Activated naive CD8-positive, alpha-beta T cell treated with anti-CD3 and anti-CD28 coated beads for 36 hours (primary cell): ENCODE measurements at places on chromosomes 12 and 14.

- DNase-seq: peak; percentile 2
Observed at GRCh38 chr14:28608851-28609828, 157.4 kb upstream of the FOXG1 start.

- no peak for DNase-seq
Observed at GRCh38 chr14:68675233-68675577, 117.7 kb downstream of the ZFP36L1 start.

DNA sequence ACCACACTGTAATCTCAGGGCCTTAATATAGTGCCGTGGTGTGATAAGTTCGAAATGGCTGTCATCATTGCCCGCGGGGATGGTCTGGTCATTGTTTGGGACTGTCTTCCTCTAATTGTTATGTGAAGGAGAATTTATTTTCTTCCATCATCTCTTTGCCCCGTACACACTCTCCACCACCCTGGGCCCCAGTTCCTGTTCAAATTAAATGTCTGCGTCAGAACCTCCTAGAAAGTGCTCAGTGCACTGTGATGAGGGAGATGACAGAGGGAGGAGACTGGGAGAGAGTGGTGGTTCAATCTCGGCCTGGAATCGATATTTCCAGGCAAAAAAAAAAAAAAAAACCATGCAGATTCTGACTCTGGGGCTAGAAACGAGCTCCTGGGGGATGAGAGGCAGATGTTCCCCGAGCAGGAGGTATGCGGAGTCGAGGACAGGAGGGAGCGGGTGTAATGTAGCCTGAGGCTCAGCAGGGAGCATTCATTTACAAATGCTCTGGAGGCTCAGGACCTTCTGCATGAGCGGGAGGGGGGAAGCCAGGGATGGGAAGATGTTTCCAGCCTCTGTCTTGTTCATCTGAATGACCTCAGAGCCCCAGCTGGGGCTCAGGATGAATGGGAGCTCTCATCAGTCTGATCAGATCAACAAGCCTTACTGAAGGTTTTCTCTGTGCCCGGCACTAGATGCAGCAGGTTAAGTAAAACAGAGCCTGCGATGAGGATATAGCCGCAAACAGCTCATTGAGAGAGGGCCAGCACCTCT, 219.5 kb downstream of the TBX5 start:
- no peak for DNase-seq

- DNase-seq: no peak
Observed at GRCh38 chr12:107612508-107612907, 73.1 kb upstream of the PWP1 start.

DNA sequence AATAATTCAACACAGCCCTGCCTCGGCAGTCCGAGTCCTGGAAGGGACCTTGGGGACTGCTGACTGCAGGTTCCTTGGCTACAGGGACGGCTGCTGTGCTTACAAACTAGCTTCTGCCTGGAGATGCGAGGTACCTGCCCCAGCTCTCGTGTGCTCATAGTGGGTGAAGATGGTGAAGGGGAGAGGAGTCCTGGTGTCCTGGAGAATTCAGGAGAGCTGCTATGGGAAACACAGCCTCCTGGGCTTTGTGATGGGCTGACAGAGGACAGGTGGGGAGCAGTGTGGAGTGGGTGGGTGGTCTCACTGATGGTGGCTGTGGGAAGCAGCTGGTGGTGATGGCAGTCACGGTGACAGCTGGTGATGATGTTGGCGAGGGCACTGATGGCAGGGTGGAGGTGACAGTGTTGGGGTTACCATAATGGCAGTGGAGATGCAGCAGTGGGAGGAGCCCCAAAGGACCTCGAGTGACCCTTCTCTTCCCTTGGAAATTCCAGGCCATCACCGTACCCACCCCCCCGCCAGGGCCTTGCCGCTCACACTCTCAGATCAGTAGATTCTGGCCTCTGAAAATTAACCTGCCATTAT, 32.8 kb downstream of the HVCN1 start:
- no peak for DNase-seq

- peak; percentile 65 for DNase-seq
Observed at GRCh38 chr12:45730348-45731189, 1.1 kb downstream of the ARID2 start.

- no peak for DNase-seq
Observed at GRCh38 chr14:101301011-101301410, 260.3 kb upstream of the DIO3 start.

- peak; percentile 4 for DNase-seq
Observed at GRCh38 chr14:76546426-76547221, 170.7 kb downstream of the ESRRB start.

DNA sequence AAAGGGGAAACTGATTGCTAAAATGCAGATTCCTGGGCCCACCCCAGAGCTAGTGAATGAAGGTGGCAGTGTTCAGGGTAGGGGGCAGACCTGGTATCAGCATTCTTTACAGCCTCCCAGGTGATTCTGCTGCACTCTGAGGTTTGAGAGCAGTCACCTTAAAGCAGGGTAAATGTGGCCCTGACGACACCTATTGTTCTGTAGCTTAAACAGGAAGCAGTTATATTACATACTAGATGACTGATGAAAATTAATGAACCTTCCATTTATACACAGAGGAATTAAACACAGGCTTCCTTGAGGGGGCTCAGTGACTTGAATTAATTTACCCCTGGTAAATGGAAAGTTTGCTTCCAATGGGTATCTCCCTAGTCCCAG, 25.3 kb downstream of the NUAK1 start:
- DNase-seq: no peak

- no peak for DNase-seq
Observed at GRCh38 chr14:50600849-50601248, 40.9 kb downstream of the ATL1 start.

- DNase-seq: no peak
Observed at GRCh38 chr14:99158646-99159165, 113.3 kb downstream of the BCL11B start.

DNA sequence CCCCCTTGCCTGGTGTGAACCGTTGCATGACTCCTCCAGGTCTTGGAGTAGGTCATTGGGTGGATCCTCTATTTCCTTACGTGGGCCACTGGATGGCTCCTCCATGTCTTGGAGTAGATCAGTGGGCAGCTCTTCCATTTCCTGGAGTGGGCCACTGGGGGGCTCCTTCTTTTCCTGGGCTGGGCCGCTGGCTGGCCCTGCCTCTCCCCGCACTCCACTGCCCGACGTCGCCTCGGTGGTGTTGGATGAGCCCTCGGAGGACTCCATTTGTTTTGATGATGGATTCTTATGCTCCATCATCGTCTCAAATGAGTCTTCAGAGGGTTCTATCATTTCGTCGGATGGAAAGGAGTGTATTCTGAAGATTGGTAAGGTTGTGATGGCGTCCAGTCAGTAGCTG, 19.1 kb downstream of the RTL1 start:
- no peak for DNase-seq

DNA sequence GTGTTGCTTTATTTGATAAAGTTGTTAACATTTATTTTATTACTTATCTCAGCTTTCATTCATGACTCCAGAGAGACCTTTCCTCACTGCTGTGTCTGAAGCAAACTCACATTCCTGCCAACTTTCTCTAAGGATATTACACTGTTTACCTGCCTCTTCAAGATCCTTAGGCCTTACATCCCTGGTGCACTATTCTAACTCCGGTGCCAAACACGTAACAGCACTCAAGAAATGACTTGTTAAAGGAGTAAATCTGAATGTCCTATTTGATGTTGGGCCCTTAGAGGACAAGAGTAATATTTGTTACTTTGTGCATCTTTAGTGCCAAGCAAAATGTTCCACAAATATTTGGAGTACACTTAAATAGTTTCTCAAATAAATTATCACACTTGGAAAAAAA, 324.1 kb upstream of the FLRT2 start:
- DNase-seq: no peak

DNA sequence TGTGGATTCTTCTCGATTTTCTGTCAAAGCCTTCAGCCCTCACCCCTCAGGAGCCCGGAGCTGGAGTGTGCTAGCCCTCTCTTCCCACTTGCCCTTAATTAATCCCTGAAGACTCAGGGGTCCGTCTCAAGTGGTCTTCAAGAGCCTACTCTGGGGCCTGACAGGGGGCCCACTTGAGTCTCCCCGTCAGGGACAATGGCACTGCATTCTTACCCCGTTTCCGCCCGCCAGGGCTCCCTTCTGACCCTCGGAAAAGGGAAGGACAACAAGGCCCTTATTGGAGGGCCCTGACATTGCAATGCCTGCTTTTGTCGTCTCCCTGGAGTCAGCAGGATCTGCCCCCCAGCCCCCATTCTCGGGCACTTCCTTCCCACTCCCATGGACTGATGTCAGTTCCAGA, 34.4 kb downstream of the TBX3 start:
- no peak for DNase-seq

- no peak for DNase-seq
Observed at GRCh38 chr12:53198486-53199110, 8.5 kb downstream of the ITGB7 start.

- DNase-seq: no peak
Observed at GRCh38 chr12:71008616-71009015, 88.1 kb upstream of the PTPRR start.

GRCh38 chr12:124705545-124706138, 138.2 kb upstream of the NCOR2 start:
- no peak for DNase-seq

- no peak for DNase-seq
Observed at GRCh38 chr12:34296143-34297041, 274.1 kb downstream of the ALG10 start.

DNA sequence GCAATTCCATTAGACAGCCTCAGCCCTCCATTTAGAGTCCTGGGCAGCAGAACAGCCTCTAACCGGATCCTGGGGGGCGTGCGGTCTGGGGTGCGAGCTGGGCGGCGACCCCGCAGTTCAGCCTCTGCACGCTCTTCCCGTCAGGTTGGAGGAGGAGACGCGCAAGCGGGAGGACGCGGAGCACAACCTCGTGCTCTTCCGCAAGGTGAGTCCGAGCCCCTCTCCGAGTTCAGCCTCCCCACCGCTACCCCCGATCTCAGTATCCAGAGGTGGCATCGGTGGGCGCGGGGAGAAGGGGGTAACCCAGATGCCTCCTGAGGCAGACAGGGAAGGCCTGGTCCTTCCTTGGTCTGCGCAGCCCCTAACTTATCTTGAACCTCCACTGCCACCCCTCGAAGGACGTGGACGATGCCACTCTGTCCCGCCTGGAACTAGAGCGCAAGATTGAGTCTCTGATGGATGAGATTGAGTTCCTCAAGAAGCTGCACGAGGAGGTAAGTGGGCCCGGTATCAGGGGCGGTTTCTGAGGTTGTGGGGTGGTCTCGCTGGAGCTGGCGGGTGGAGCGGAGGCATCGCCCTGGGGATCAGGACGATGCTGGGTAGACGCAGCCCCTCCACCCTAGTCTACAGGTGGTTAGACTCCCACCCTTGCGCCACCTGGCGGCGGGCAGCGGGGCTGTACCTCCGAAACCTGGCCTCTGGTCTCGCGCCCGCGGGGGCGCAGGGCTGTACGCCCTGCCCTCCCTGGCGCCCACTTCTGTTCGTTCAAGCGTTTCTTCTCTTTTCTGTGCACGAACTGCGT, 1.3 kb downstream of the PRPH start:
- peak; percentile 71 for DNase-seq

DNA sequence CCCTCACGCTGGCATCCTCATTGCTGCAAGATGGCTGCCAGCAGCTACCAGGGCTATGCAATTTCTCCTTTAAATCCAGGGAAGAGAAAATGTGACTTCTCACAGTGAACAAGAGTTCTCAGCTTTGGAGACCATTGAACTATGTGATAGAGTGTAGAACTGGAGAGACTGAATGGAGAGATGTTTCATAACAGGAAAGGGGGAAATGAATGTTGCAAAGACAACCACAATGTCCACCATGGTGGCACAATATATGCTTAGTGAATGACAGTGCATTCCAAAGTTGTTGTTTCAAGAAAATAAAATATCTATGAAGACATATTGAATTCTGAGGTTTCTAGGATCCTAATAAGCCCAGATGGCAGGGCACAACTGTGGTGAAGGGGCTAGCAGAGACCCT, 13.2 kb upstream of the COCH start:
- DNase-seq: no peak

DNA sequence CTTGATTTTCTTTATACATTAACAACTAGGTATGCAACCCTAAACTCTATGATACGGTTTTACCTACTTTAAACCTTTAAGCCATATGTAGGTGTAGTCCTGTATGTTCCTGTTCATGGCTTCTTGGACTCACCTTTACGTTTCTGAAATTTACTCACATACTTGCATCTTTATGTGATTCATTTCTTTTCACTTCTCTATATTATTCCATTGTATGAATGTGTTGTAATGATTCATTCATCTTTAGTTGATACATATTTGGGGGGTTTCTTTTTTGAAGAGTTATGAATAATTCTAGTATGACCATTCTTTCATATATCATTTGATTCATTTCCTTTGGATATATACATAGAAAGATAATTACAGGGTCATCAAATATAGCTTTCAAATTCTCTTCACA, 2.4 kb upstream of the TAS2R50 start:
- DNase-seq: no peak

DNA sequence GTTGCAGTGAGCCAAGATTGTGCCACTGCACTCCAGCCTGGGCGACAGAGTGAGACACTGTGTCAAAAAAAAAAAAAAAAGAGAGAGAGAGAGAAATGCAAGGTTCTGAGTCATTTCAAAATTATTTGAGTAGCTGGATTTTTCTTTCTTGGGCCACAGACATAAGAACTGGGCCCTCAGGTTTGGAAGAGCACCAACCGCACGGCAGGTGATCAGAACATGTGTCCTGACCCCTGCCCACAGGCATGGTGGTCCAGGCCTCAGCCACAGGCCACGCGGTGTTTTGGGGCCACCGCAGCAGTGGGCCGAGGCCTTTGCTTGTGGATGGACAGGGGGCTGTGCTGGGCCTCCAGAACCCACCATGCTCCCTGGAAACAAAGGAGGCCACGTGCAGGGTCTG, 126.7 kb downstream of the CALM1 start:
- DNase-seq: no peak

GRCh38 chr12:1373901-1374735, 220.3 kb downstream of the FBXL14 start:
- no peak for DNase-seq

DNA sequence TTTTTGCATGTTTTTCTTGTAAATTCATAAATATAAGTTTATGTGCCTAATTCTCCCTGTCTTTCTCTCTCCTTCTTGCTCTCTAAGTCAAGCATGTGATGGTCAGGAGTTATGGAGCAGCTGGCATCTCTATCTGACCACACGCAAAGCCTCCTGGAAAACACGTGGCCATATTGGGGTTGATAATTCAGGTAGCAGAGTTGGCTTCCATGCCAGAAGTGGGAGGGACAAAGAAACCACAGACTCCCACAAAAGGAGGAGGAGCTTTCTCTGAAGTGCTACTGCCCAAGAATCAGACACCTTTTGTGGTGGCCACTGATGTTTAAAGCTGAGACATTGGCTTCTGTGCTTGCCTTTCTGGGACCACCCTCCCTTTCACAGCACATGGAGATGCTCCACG, 517.6 kb upstream of the TMEM132C start:
- no peak for DNase-seq

- DNase-seq: no peak
Observed at GRCh38 chr12:117002051-117002817, 91.5 kb downstream of the FBXW8 start.
